Ureter (tissue), 1 donor: ENCODE measurements at places on chromosomes 16 and 17. TPM values are rescaled to one million over a fixed set of nuclear protein-coding genes. Genes with fewer than 3 reads are reported as not detected.
A peak's percentile ranks its signal among the peaks of the same experiment; 100 is the strongest.

GRCh38 chr16:31129568-31130335 is 5.8 kb downstream of the PRSS8 start:
- DNase-seq, result no peak

- DNase-seq, result no peak
Measured at GRCh38 chr17:37405955-37406634, 541 bp downstream of the ACACA start.

GRCh38 chr17:72409405-72410002 is 288.7 kb downstream of the SOX9 start:
- DNase-seq, result no peak

DNA sequence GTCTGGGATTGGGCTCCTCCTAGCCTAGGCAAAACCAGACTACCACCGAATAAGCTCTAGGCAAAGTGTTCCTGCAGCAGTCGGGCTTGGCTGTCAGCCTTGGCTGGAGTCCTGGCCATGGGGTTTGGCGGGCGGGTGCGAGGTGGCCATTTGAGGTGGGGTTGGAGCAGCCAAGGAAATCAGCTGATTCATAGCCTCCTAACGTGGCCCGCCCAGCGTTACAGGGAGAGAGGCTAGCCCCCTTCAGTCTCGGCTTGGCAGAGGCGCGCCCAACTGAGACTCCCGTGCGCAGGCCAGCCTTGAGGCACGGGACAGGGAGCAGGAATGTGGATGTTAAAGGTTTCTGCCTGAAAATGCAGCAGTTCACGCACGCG is 1.9 kb downstream of the PMP22 start:
- peak; percentile 93 for DNase-seq

GRCh38 chr16:30805056-30805369 is 18.0 kb upstream of the ZNF629 start:
- no peak for DNase-seq

DNA sequence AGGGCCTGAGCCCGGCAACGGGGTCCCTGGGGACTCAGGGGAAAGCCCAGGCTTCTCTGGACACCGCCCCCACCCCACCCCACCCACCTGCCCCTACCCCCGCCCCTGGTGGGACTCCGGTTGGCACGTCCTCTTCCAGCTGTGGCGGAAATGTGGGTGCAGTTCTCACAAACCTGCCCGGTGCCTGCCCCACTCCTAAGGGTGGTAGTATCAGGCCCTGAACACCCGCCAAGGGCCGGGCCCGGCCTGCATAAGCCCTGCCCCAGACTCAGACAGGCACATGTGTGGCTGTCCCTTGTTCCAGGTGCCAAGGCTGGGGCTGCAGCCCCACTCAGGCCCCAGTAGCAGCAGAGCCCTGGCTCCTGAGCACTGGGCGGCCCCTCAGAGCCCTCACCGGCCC is 58.1 kb downstream of the ACTG1 start:
- no peak for DNase-seq

Gene CMTM2
- not detected for total RNA-seq

Gene CHST4
- 0.16 TPM for total RNA-seq
